ENCODE measurements at places on chromosomes 2 and 18.

GRCh38 chr2:219230059-219230540, 494 bp downstream of the ANKZF1 start:
- peak; percentile 63 for DNase-seq

- DNase-seq: peak; percentile 57
Observed at GRCh38 chr18:32093102-32093511, 1.4 kb downstream of the RNF138 start.

GRCh38 chr18:44732599-44732998, 51.9 kb downstream of the SETBP1 start:
- DNase-seq: no peak

GRCh38 chr18:26164571-26164970, 30.9 kb downstream of the PSMA8 start:
- DNase-seq: no peak

GRCh38 chr18:79626905-79627749, 52.5 kb upstream of the CTDP1 start:
- no peak for DNase-seq

DNA sequence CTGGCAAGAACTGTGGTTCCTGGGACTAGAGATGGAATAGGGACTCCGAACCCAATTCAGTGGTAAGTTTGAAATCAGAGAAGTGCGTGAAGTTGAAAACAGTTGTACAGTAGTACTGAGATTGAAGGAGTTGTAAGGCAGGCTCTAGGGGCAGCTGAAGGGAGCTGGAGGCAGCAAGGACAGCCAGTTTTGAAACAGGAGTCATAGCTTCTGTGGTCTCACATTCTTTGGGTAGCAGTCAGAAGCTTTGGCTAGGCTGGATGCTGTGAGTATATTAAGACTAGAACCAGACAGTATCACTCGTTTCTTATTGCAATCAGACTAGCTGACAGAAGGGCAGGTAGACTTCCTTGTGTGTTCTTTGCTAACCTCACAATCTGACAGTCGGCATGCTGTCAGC, 64.5 kb upstream of the ADAM23 start:
- DNase-seq: peak; percentile 66

GRCh38 chr2:6072276-6072675, 380.1 kb downstream of the SOX11 start:
- DNase-seq: peak; percentile 90

GRCh38 chr2:38267270-38267925, 109.7 kb downstream of the ATL2 start:
- no peak for DNase-seq

GRCh38 chr18:31773774-31774476, 13.2 kb upstream of the SLC25A52 start:
- no peak for DNase-seq

DNA sequence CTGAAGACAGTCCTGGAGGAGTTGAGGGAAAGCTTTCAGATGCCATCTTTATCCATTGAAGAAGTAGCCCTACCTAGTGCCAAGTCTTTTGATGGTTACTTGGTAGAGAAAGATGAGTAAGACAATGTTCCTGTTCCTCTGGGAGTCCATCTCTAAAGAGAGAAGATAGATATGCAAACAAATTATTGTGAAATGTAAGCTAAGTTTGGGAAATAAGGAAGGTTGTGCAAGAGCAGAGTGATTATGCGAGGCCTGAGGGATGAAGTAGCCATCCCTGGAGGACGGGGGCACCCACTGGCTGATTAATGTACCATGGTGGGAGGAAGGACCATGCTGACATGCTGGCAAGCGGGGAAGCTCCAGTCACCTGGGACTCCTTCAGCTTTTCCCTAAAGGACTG, 994 bp upstream of the DTNA start:
- DNase-seq: no peak

- no peak for DNase-seq
Observed at GRCh38 chr18:79595876-79596374, 83.7 kb upstream of the CTDP1 start.

GRCh38 chr2:19933351-19933981, 31.7 kb upstream of the TTC32 start:
- DNase-seq: no peak

DNA sequence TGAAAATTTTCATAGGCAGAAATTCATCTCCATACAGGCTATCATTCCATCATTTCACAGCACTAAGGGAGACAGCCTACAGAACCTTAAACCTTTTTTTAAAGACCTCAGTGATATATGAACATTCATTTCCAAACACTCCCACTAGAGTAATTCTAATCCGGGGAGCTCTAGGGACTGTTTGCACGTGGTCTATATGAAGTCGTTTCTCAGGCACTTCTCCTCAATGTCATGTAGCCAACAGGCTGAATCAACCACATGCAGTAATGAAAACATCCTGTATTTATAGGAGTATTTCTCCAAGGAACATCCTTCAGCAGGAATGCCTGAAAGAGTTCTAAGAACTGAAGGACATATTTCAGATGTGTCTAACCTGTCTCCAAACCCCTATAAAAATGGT, 97.3 kb upstream of the CREB1 start:
- no peak for DNase-seq

- peak; percentile 25 for DNase-seq
Observed at GRCh38 chr2:170362871-170363631, 185.1 kb downstream of the MYO3B start.

GRCh38 chr2:129233166-129233565, 746.3 kb upstream of the RAB6C start:
- no peak for DNase-seq

DNA sequence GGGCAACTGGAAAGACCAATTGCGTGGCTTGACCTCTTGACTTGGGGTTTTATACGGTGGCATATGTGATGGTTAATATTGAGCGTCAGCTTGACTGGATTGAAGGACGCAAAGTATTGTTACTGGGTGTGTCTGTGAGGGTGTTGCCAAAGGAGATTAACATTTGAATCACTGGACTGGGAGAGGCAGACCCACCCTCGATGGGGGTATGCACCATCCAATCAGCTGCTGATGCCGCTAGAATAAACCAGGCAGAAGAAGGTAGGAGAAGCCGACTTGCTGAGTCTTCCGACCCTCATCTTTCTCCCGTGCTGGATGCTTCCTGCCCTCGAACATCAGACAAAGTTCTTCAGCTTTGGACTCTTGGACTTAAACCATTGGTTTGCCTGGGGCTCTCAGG, 34.2 kb upstream of the YPEL5 start:
- no peak for DNase-seq

DNA sequence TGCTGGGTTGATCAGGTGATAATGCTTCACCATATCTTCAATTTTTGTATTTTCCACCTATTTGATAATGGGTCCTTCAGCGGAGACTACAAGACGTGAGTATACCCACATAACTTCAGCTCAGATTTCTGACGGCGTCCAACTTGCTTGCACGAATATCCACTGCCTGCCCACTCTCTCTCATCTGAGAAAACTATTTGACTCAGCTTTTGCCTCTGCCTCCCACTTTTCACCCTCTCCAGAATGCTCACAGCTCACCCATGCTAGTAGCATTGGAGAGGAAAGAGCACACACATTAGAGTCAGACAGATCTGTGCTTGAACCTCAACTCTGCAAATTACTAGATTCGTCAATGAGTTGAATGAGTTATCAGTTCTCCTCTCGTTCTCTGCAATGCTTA, 166.8 kb downstream of the BCL2 start:
- DNase-seq: no peak

- DNase-seq: no peak
Observed at GRCh38 chr2:42953216-42953615, 160.8 kb upstream of the HAAO start.

- DNase-seq: no peak
Observed at GRCh38 chr2:157747695-157748370, 119.2 kb upstream of the ACVR1C start.

- no peak for DNase-seq
Observed at GRCh38 chr2:112995346-112995920, 9.8 kb upstream of the IL36A start.

- no peak for DNase-seq
Observed at GRCh38 chr2:58930537-58930936, 689.4 kb upstream of the FANCL start.

GRCh38 chr2:224209555-224210285, 170.6 kb upstream of the SERPINE2 start:
- no peak for DNase-seq

- DNase-seq: no peak
Observed at GRCh38 chr18:711310-711656, 1.1 kb downstream of the ENOSF1 start.

DNA sequence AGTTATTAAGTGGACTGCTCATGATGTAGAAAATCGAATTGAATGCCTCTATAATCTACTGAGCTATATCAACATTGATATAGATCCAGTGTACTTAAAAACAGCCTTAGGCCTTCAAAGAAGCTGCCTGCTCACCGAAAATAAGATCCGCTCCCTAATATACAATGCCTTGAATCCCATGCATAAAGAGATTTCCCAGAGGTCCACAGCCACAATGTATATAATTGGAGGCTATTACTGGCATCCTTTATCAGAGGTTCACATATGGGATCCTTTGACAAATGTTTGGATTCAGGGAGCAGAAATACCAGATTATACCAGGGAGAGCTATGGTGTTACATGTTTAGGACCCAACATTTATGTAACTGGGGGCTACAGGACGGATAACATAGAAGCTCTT, 2.0 kb downstream of the KLHL23 start:
- no peak for DNase-seq

DNA sequence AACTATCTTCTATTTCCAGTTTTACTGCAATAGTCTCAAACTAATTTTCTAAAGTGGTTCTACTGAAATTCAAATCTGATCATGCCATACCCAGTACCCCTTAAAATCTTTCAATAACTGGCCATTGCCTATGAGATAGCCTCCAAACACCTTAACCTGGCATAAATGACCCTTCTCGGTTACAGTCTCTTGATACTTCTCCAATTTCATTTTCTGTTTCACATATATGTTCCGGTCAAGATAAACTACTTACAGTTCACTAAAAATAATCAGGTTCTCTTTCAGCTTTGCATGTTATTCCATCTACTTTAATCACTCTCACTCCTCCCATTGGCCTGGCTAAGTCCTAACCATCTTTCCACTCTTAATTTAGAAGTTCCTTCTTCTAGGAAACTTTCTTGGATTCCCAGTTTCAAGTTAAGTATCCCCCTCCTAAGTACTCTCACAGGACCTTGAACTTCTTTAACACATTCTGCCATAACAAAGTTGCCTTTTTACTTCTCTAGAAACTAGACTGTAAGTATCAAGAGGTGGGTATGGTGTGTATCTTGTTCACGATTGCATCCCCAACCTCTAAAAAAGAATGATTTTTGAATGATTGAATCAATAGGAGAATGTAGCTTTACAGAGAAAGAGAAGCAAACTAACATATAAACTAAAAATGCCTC, 110.2 kb upstream of the RBBP8 start:
- DNase-seq: no peak

- no peak for DNase-seq
Observed at GRCh38 chr2:100954044-100954420, 48.1 kb upstream of the RPL31 start.

DNA sequence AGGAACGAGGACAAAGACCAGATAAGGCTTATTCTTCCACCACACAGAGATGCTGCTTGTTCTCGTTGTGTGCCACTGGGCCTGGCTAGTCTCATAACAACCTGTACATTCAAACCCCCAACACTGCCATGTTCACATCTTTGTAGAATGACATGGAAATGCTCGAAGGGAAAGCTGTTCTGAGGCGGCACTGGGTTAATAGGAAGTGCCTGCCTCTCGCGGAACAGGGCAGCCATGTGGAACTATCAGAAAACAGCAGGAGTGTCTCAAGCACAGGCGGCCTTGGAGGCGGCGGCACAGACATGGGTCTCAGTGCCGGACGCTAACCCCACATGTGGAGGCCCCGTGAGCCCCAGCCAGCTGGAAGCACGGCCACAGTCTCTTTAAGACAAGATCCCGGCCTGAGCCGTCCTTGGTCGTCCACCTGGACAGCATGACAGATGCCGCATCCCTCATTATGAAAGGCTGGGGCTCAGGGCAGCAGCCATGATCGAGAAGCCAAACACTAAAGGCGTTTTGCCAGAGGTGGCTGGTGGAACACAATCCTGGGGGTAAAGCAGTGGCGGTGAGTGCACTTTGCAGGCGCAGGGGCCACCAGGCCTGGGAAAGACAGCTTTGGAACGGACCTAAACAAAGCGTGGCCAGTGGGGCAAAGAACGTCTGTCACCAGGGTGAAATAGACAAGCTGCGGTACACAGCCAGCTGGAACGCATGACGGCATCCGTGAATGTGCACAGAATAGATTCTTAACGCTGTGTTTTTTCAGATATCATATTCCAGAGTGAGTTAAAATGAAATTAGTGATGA, 161.0 kb downstream of the HDAC4 start:
- no peak for DNase-seq

DNA sequence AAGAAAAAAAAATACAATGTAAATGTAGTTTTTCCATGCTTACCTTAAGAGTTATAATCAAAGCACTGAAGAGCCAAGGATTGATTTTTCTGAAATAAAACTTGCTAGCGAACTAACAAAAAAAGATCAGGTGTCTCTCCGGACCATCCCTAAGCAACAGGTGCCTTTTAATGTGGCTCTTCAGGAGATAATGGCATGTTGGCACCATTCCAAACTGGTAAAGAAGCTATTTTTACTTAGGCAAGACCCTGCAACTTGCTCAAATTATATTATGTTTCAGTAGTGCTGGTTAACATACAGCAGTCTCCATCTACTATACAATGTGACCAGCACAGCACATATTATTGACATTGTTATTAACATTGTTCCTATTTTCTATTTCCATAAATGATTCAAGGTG, 2.3 kb upstream of the GCC2 start:
- DNase-seq: peak; percentile 6

DNA sequence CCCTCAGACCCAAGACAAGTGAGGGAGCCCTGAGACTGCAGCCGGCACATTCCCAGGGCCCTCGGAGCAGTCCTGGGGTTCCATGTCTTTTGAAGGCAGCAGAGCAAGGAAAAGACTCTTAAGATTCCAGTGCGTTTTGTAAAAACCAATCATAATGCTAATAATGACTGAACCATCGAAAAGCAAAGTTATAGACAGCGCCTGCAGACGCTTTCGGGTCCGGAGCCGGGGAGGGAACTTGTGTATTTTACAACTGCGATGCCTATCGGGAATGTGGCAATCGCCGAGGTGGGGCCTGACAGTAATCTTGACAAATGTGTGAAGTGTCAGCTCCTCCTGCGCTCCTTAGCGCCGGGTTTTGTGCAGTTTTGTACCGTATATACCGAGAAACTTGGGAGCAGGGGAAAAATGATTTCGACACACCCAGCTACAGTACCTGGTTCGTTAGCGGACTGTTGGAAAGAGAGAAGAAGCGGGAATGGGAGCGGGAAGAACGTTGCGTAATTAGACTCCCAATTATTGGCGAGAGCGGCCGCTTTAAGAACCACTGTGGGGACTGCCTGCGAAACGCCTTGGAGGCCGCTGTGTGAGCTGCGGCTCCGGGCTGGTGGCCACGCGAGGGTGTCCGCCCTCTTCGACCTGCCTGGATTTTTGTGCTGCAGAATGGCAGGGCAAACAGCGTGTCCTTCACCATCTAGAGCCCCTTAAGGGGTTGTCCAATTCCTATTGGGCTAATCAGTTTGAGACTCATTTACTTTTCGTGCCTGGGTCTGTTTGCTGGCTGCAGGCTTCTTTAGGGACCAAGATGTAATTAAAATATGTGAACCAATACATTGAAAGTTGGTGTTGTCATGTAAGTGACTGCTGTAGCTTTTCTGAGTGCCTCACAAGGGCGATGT, 2.4 kb downstream of the EPAS1 start:
- DNase-seq: peak; percentile 90
